H9 (cell line): ENCODE measurements at places on chromosomes 7 and 10. TPM values are rescaled to one million over a fixed set of nuclear protein-coding genes. Genes with fewer than 3 reads are reported as not detected.

- DNase-seq: no peak
- no peaks in the 10 kb centered on the region for H3K27me3 ChIP-seq
- no peaks in the 10 kb centered on the region for H3K4me1 ChIP-seq
- H3K27ac ChIP-seq: no peak overlapping the region
Measured at GRCh38 chr7:50661345-50662040, 96.3 kb upstream of the DDC start.

DNA sequence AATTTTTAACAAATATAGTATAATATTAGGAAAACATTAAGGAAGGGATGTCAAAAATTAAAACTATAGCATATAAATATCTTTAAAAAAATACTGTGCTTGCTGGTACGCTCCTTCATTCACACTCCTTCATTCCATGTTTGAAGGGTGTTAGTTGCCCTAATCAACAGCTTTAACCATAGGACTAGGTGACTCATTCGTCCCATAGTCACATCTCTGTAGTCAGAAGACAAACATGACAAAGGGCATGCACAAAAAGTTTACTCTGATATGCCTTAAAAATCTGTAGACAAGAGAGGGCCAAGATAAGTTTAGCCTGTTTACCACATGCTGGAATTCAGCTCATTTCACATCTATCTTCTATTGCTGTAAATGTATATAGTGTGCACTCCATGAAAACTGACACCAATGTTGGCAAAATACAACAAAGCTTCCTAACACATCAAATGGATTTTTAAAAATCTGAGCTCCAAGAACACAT lies 646 bp downstream of the FAM13C start:
- peaks cover 2% of the 10 kb centered on the region; the same call in 1 of the 2 replicates for H3K27me3 ChIP-seq
- H3K4me1 ChIP-seq: no peaks in the 10 kb centered on the region
- no peak overlapping the region for H3K27ac ChIP-seq

GRCh38 chr10:123480845-123481244 lies 185.3 kb upstream of the GPR26 start:
- no peaks in the 10 kb centered on the region for H3K36me3 ChIP-seq
- no peak for DNase-seq
- no peak overlapping the region for H3K4me3 ChIP-seq

DNA sequence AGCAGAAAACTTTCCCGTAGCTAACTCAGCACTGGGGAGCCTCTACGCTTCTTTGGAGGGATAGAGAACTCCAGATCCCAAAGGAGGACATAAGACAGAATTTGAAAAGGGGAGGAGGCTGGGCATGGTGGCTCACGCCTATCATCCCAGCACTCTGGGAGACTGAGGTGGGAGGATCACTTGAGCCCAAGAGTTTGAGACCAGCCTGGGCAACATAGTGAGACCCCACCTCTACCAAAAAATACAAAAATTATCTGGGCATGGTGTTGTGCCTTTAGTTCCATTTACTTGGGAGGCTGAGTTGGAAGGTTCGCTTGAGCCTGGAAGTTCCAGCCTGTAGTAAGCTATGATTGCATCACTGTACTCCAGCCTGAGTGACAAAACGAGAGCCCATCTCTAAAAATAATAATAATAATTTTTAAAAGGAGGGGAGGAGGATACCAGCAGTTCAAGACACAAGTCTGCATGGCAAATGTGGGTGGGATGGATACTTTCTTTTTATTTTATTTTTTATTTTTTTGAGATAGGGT lies 165.9 kb upstream of the SH2B2 start:
- no peaks in the 10 kb centered on the region for H3K4me1 ChIP-seq
- no peak overlapping the region for H3K27ac ChIP-seq
- H3K36me3 ChIP-seq: peaks cover 32% of the 10 kb centered on the region
- no peak for DNase-seq

- H3K4me3 ChIP-seq: no peak overlapping the region
- DNase-seq: no peak
- H3K36me3 ChIP-seq: no peaks in the 10 kb centered on the region
- H3K27me3 ChIP-seq: no peaks in the 10 kb centered on the region
- no peak overlapping the region for H3K27ac ChIP-seq
Measured at GRCh38 chr10:94005050-94005449, 11.3 kb downstream of the PLCE1 start.

Gene SPRN
- 0.42 TPM in 2 replicates for total RNA-seq

Gene ITPRID1
- 1.1 and 1.2 TPM in 2 replicates for total RNA-seq

Gene TMEM140
- not detected in 2 replicates for total RNA-seq
